ENCODE measurements at places on chromosomes 7 and 10.
A peak's percentile ranks its signal among the peaks of the same experiment; 100 is the strongest.

DNA sequence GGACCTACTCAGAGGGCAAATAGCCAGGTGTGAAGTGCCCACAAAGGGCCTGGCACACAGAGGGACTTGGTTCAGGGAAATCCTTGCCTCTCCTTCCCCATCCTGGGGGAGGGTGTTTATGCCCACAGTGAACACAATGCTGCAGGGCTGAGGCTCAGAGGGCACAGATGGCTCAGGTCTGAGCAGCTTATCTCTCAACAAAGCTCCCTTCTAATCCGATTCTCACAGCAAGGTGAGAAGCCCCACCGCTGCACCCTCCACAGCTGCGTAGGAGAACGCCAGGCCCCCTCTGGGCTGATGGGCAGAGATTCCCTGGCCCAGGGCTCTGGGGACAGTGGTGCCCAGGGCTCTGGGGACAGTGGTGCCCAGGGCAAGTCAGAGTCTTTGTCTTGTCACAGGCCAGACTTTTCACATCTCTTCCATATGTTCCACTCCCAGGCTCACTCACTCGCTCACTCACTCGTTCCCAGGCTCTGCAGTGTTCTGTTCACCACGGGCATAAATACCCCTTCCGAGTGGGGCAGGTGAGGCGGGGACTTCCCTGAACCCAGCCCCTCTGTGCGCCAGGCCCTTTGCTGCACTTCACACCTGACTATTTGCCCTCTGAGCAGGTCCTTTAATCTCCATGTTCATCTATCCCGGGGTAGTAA, 8.7 kb upstream of the CDHR1 start:
- DNase-seq: no peak

DNA sequence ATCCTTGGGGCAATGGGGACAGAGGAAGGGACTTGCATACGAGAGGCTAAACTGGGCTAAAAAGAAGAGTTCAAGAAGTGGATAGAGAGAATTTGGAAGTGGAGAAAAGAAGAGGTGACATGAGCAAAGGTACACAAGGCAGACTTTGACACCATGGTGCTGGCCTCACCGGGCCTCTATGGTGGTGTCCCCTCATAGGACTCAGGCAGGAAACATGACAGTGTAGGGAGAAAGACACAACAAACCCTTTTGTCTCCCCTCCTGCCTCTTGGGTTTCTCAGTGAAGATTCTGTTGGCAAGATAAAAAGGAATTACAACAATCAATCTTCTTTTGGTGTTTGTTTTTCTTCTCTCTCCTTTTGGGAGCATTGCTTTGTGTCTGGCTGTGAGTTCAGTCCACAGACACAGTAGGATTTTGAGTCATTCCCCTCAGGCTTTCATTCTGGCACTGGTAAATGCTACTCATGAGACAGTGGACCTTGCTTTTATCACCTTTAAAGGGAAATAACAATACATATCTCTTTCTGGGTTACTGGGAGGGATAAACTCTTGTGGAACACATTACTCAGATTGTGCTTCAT, 827.7 kb downstream of the TNS3 start:
- no peak for DNase-seq

- DNase-seq: no peak
These were observed 353.6 kb downstream of the PTEN start for GRCh38 chr10:88216976-88217375.

DNA sequence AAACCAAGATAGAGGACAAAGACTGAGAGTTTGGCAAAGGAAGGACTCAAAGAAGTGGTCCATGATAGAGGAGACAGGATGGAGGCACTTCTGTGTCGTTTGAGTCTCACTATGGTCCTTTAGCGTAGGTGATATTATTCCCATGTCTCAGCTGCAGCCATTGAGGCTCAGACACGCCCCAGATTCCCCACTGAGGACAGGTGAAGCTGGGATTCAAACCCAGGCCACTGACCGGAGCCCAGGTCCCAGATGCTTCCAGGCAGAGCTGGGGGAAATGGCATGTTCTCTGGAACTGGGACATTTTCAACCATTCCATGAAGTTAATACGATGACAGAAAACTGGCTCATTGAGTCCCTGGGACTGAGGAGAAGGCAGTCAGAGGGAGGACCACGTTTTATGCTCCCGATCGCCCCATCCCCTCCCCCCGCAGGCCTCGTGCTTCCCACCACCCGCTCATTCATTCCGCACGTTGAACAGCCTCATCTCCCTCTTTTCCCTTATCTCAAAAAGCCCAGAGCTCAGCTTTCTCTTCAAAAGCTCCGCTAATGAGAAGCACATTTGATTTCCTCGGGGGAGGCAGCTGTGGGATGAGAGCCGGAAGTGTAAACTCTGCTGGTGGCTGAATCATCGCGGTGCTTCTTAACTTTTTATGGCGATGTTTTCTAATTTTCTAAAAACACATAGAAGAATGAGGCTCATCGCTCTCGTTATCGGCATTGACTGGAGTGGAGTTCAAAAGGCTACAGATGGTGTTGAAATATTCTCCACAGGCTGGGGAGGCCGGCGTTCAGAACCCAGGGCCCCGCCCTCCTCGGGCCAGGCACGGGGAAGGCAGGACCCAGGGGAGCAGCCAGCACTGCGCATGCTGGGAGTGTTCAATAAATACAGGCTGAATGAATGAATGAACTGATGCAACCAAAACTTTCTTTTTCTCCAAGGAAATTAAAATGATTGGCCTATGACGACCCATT, 64.0 kb downstream of the OAT start:
- peak; percentile 73 for DNase-seq

DNA sequence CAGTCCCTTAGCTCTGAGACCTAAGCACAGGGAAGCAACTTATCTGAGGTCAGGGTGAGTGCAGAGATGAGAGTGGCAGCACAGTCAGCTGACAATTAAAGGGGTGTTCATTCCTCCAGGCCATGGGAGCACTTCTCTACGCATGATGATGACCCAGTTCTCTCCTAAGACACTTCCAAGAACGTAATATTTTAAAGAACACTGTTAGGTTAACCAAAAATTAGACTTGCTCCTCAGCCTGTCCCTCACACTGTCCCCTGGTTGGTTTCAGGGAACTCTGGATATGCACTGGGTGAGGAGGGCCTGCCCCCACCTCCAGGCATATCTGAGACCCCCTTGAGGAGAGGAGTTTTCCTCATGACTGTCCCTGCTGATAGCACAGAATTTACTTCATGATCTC, 767.5 kb downstream of the GRID1 start:
- DNase-seq: no peak

- DNase-seq: no peak
These were observed 86.4 kb downstream of the VPS41 start for GRCh38 chr7:38822549-38822948.

- no peak for DNase-seq
These were observed 42.1 kb downstream of the ZNF277 start for GRCh38 chr7:112248598-112248997.

GRCh38 chr10:42795701-42796100, 13.1 kb downstream of the BMS1 start:
- no peak for DNase-seq

- DNase-seq: no peak
These were observed 8.4 kb downstream of the CPA1 start for GRCh38 chr7:130388671-130389070.

GRCh38 chr7:150507947-150508602, 6.6 kb upstream of the GIMAP7 start:
- DNase-seq: no peak

DNA sequence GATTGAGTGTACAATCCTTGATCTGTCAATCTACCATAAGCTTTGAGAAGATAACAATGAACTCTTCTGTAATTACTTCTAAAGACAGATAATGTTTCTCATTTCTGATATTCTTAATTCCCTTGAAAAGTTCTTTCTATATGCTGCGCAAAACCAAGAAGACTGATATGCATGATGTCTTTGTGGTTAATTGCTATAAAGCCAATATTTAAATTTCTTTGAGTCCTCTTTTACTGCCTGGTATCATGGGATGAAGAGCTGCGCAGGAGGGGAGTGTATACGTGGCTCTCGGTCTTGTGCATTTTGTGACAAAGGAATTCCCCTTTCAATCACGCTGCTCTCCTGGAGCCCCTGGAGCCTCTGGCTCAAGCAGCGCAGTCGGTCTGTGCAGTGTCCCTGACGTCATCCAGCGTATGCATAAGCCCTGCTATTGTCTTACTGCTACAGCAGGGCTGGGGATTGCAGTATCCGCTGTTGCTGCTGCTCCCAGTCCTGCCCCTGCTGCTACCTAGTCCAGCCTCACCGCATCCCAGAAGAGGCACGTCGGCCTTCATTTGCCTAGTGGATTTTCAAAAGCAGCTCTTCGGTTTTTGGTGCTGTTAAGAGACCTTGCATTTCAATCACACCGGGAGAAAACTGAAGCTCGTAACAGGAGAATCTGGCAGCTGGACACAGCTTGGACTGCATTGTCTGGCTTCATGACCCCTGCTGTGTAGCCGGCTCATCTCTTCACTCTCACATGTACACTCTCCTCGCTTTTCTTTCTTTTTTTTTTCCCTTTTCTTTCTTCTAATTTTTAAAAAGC, 66.7 kb downstream of the ST7 start:
- peak; percentile 94 for DNase-seq

DNA sequence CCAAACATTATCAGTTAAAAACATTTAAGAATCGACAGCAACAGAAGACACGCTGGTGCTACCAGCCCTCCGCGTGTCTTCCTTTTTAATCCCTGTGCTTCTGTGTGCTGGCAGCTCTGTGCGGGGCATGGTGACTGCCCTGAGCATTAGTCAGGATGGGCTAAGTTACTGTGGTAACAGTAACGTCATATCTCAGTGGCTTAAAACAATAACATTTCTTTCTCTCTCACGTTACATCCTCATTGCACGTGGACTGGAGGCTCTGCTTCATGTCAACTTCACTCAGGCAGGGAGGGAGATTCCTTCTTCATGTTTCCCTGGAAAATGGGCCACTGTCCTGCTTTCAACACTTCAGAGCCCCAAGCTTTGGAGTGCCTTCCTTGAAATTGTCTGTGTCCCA, 378.5 kb downstream of the CCSER2 start:
- DNase-seq: no peak

GRCh38 chr10:62046522-62047227, 145.2 kb downstream of the ARID5B start:
- DNase-seq: peak; percentile 82

DNA sequence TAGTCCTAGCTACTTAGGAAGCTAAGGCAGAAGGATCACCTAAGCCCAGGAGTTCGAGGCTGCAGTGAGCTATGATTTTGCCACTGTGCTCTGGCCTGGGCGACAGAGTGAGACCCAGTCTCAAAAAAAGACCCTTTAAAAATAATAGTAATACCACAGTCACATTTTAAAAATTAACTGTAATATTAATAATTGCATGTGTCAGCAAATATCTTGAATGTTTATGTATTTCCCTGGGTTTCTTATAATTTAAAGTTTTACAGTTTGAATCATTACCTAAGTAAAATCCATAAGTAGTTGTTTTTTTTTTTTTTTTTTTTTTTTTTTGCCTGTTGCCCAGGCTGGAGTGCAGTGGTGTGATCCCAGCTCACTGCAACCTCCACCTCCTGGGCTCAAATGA, 69.2 kb downstream of the LYZL2 start:
- DNase-seq: no peak

DNA sequence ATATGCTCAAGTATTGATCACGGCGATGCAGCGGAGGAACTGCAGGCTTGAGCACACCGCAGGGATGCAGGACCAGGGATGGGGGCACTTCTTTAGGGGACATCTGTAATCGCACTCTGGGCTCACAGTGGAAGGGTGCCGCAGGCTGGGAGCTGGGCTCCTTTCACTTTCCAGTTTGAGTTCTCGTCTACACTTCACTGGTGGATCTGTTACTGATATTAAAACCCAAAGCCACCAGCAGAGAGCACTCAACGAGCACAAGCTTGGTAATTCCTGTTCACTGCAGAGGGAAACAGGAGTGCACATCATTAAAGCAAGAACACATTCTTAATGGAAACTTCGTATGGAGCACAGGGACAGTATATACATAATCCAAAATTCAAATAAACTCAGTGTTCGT, 91.3 kb downstream of the PARD3 start:
- DNase-seq: peak; percentile 7

GRCh38 chr10:70317943-70318318, 34.1 kb upstream of the NPFFR1 start:
- no peak for DNase-seq

DNA sequence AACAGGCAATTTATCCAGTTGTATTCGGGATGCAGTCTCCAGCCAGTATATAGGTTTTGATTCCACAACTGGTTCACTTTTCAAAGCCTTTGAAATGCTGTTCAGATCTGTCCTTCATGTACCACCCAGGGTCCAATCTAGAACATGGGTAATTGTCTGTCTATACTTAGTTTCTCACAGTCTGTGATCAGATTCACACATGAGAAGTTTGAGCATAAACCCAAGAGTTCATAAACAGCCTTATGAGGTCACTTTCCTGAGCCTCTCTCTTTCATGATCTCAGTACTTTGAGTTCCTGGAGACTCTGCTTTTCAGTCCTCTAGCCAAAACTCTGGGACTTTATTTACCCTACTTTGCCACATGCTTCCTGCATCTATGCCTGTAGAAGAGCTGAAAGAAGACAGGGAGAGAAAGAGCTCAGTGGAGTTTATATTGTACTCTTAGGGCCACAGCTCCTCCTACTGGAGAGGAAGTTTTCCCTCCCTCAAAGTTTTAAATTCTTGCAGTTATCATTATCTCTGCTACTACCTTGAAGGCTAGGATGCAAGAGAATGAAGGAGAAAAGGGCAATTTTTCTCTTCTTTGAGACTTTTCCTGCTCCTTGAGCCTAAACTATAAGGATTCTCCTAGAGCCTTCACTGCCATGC, 172.0 kb downstream of the ZEB1 start:
- no peak for DNase-seq

Measured in NCI-H2171 treated with DMSO at 0.1 percent for 48 hours (cell line).